Stimulated activated CD8-positive, alpha-beta memory T cell treated with anti-CD3 and anti-CD28 coated beads, Interleukin-7, amount 100 ng/mL, for 4 hours (primary cell): ENCODE measurements at places on chromosomes 3 and 15.

- no peak for DNase-seq
Observed at GRCh38 chr15:70101459-70102113, 3.9 kb upstream of the TLE3 start.

DNA sequence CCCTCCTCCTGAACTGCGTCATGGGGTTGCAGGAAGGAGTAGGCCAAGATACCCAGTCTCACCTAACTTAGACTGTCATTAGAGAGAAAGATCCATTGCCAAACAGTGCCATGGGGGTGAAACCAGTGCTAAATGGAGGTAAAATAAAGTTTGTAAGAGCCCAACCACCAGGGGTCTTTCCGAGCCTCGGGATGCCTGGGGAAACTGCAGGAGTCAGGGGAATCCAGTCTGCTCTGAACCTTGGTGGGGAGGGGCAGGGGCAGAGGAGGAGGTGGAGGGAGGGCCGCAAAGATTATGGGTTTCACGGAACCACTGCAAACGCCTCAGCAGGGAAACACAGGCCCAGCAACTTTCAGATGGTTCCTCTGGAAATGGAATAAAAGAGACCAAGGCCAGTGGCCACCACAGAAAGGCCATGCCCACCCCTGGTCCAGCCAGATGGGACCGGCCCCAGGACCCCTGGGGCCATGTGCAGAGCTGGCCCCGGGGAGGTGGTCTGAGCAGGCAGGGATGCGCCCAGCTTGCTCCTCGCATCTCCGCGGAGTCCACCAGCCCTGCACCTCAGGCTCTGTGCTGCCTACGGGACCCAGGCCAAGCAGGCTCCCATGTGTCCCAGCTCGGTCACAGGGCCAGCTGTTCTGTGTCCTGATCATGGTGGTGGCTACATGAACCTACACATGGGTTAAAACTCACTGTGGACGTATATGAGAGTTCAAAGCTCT, 19.8 kb upstream of the GP9 start:
- DNase-seq: no peak

- DNase-seq: no peak
Observed at GRCh38 chr3:56342475-56342874, 125.8 kb downstream of the ERC2 start.

DNA sequence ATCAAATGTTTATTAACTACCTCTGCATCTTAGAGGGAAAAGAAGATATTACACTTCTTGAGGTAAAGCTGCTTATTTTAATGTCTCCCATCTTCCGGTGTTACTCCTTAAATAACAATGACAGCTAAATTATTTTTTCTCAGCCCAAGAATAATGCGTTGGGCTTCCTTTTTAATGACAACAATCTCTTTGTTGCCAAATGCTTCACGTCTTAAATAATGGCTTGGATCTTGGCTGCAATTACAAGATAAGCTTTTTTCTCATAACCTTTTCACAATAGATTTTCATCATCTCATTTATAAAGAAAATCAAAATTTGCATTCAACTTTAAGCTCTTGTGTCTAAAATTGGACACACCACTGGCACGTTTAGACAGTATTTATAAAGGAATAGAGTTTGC, 89.2 kb upstream of the COL8A1 start:
- DNase-seq: no peak

- DNase-seq: no peak
Observed at GRCh38 chr15:35477312-35478262, 68.4 kb downstream of the DPH6 start.

- DNase-seq: peak; percentile 37
Observed at GRCh38 chr15:90400759-90401314, 12.8 kb downstream of the IQGAP1 start.

GRCh38 chr15:39195961-39196486, 384.9 kb upstream of the THBS1 start:
- DNase-seq: no peak

DNA sequence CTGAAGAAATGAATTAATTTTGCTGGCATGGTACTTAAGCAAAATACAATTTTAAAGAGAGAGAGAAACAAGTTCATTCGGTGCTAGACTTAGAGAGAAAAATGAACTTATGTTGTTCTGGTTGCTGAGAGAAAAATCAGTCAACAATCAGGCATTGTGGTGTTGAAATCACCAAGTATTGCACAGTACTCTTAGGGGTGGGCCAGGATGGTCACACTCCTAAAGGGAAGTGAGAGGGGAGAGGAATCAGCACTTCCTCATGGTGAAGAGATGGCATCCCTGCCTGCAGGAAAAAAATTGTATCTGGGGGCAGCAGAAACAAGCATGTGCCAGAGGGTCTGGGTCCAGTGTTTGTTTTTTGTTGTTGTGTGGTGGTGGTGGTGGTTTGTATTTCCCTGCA, 7.0 kb upstream of the DMXL2 start:
- no peak for DNase-seq

DNA sequence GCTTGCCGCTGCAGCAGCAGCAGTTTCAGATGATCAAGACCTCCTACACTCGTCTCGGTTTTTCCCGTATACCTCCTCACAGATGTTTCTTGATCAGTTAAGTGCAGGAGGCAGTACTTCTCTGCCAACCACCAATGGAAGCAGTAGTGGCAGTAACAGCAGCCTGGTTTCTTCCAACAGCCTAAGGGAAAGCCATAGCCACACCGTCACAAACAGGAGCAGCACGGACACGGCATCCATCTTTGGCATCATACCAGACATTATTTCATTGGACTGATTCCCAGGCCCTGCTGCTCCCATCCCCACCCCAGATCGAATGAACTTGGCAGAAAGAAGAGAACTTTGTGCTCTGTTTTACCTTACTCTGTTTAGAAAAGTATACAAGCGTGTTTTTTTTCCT, 17.6 kb downstream of the CALML4 start:
- no peak for DNase-seq

- DNase-seq: no peak
Observed at GRCh38 chr15:73010154-73011152, 41.8 kb upstream of the NEO1 start.

GRCh38 chr15:27271258-27271657, 300.3 kb downstream of the GABRG3 start:
- DNase-seq: no peak

- no peak for DNase-seq
Observed at GRCh38 chr15:29438703-29439055, 169.1 kb upstream of the NSMCE3 start.

- DNase-seq: no peak
Observed at GRCh38 chr15:78457101-78457500, 19.1 kb downstream of the IREB2 start.

GRCh38 chr3:74273091-74273490, 341.4 kb downstream of the CNTN3 start:
- DNase-seq: no peak

DNA sequence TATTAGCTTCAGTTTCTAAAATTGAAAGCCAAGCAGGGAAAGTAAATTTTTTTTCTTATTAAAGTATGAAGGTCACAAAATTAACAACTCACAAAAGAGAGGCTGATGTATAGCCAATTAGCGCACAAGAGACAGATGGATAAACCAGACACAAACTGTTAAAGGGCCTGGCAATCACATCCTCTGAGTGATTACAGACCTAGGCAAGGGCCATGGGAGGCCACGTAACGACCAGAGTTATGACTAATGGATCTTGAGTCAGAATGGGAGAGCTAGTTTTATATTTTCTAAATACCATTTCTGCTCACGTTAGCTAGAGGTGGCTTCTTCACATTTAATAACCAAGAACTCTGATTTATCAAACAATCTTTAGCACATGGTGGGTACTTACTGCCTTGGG, 17.8 kb upstream of the SCAMP5 start:
- no peak for DNase-seq

DNA sequence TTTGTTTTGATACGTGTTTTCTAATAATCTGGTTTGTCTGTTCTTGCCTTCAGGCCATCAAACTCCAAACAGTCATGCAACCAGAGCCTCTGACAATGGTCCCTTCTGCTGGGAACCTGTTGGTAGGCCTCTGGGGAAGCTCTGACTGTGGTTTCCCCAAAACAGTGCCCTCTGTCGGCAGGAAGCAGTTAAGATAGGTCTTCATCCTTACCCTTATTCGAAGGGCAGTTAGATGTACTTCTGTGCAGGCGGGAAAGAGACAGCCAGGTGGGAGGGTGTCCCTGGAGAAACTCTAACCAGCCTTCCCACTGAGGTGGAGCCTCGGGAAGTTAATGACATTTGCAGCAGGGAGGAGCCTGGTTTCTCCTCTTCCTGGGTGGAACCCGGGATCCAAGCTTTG, 81.6 kb upstream of the CHMP2B start:
- DNase-seq: no peak

DNA sequence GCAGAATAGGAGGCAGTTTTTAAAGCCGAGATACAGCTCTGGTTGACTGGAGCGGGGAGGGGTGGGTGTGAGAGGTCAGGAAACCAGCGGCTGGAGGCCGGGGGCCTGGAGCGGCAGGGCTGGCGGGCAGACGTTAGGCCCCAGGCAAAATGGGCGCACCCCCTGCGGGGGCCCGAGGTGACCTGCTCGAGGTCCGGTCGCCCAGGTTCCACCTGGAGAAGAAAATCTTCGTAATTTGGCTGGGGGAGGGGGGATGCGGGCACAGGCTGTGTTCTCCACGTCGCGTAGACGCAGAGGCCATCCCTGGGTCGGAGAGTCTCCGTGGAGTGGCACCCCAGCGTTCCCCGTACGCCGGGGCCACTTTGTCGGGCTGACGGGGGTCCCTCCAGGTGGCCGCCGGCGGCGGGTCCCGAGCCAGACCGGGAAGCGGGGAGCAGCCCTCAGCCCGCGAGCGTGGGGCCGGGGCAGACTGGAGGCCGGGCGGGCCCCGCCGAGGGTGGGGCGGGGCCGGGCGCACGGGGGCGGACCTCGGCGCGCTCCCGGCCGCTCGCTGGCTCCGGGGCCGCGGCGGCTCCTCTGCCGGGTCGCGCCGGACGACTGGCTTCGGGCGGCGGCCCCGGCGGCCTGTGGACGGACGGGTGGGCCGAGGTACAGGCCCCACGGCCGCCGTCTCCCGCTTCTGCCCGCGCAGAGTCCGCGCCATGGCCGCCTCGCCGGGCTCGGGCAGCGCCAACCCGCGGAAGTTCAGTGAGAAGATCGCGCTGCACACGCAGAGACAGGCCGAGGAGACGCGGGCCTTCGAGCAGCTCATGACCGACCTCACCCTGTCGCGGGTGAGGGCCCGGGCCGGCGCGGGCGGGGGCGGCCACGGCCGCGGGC, at the start of gene CRTC3:
CRTC3 (plus strand) TSS at position 553 of the 879 bp plus-strand sequence; CDS start at position 702, 149 bp downstream.
- peak; percentile 48 for DNase-seq

GRCh38 chr3:125511420-125512118, 8.4 kb downstream of the SNX4 start:
- DNase-seq: no peak

- DNase-seq: no peak
Observed at GRCh38 chr3:114644367-114644766, 350.5 kb downstream of the TIGIT start.

- no peak for DNase-seq
Observed at GRCh38 chr15:66655997-66656396, 46.0 kb upstream of the SMAD6 start.

DNA sequence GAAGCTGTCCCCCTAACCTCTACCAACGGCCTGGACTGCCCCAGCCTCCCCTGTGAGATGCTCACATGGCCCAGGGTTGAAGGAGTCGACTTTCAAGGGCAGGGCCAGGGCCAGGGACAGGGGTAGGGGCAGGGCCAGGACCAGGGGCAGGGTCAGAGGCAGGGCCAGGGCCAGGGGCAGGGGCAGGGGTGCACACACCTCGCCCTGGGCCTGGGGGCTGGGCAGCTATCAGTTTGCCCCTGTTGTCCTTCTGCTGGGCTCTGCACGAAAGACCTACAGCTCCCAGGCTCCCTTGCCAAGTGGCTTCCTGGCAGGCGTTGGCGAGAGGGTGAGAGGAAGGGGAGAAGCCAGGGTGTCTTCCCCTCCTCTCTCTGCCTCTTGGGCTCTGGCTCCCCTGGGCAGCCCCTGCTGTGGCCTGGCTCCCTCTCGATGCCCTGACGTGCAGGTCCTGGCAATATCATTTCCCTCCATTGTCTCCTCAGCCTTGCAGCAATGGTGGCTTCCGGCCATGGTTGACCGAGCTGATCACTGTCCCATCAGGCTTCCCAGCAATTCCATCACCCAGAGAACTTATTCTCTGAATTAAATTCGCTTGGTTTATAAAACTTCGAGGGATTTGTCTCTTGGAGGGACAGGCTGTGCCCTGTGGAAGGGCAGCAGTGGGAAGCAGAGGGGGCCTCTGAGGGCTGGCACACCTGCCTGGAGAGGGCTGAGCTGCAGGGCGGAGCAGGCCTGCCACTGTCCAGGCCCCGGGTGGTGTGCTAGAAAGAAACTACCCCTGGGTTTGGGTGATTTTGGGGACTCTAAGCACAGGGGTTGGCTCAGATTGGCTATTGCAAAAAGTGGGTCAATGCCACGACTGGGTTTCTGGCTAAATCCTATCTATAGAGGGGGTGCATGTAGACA, 13.9 kb downstream of the PRR23E start:
- no peak for DNase-seq

DNA sequence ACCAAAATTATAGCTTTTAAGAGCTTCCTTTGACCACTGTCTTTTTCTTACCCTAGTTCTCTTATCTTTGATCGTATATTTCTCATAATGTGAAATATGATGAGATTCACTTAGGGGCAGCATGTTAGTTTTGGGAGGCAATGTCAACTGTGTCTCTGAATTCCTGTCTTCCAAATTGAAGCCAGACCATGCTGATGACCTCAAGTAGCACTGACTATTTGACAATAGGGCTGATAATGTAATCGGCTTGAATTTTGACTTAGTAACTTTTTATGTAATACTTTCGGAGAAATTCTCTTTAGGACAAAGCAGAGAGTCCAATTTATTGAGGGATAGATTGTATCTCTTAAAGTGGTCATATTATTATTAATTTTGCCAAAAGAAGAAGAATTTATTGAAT, 295.4 kb upstream of the TPRG1 start:
- no peak for DNase-seq

DNA sequence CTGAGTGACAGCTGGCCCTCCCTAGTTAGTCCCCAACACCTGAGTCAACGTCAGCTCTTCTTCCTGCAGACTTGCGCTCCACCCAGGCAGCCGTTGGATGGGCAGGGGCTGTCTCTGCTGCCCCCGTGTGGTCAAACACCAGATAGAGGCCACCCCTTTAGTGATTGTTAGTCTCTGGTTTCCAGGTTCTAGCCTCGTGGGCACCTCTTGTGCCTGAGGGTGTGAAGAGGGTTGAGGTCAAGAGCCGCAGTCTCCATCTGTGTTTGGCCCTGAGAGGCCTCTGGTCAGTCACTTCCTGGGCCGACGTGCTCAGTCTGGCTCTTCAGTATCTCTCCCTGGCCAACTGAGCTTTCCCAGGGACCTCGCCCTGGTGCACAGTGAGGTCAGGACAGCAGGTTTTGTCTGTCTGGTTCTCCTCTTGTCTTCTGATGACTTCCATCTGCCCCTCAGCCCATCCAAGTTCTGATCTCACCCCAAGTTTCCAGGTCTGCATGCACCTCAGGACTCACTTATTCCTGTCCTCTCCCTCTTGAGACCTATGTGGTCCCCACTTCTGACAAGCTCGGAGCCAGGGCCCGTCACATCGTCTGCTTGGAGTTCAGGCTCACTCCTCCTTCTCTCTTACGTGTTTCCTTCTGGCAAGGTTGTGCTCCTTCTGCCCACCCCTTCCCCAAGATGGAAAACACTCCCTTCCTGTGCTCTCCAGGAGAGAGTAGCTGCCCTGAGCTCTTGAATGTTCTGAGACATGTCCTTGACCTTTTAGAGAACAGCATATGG, 20.9 kb downstream of the CD276 start:
- DNase-seq: peak; percentile 38
